ENCODE measurements at places on chromosomes 2 and 18. TPM values are rescaled to one million over a fixed set of nuclear protein-coding genes. Genes with fewer than 3 reads are reported as not detected.
A peak's percentile ranks its signal among the peaks of the same experiment; 100 is the strongest.

Gene PRR30
- not detected for total RNA-seq

Gene RNF152
- total RNA-seq: 25.5 TPM

Gene RSAD2
- total RNA-seq: 4.9 TPM

Gene SDC1
- 0.66 TPM for total RNA-seq

Gene ANKRD53
- total RNA-seq: 1.9 TPM

Gene HOXD3
- total RNA-seq: 9.8 TPM

Gene MDH1B
- 0.29 TPM for total RNA-seq

Gene HES6
- total RNA-seq: 5.2 TPM

Gene ACSL3
- total RNA-seq: 69.0 TPM

Gene LIPG
- total RNA-seq: 9.1 TPM

Gene MAP2
- total RNA-seq: 59.7 TPM

- peaks cover 3% of the 10 kb centered on the region for H3K27me3 ChIP-seq
- no peak overlapping the region for H3K4me3 ChIP-seq
- H3K27ac ChIP-seq: no peak overlapping the region
- H3K36me3 ChIP-seq: no peaks in the 10 kb centered on the region
These were observed 143.4 kb downstream of the CYRIA start for GRCh38 chr2:16522031-16522831.

- H3K4me1 ChIP-seq: no peaks in the 10 kb centered on the region
- no peak overlapping the region for H3K4me3 ChIP-seq
- no peaks in the 10 kb centered on the region for H3K36me3 ChIP-seq
- no peaks in the 10 kb centered on the region for H3K27me3 ChIP-seq
These were observed 110.0 kb downstream of the INSIG2 start for GRCh38 chr2:118198268-118198667.

GRCh38 chr2:172970660-172971059 is 105.0 kb upstream of the MAP3K20 start:
- no peaks in the 10 kb centered on the region for H3K27me3 ChIP-seq
- no peak overlapping the region for H3K4me3 ChIP-seq
- DNase-seq: no peak
- H3K4me1 ChIP-seq: no peaks in the 10 kb centered on the region
- no peak overlapping the region for H3K27ac ChIP-seq
- H3K36me3 ChIP-seq: no peaks in the 10 kb centered on the region

DNA sequence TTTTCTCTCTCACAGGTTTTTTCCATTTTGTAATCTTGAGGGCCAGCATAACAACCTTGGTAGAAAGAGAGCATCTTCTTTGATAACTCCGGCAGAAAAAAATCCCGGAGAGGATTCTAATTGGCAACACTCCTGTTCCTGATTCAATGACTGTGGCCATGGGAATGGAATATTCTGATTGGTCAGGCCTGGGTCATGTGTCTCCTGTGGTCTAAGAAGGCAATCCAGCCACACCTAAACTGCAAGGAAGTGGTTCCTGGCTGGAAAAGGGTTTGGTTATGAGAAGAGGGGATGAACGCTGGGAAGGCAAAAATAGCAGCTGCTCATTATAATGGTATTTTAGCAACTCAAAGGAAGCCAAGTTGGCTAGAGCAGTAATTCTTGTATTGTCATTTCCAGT is 24.8 kb upstream of the ZNF638 start:
- no peak overlapping the region for H3K27ac ChIP-seq
- no peaks in the 10 kb centered on the region for H3K4me1 ChIP-seq

GRCh38 chr2:165920748-165921147 is 32.8 kb downstream of the TTC21B start:
- no peak overlapping the region for H3K27ac ChIP-seq
- H3K36me3 ChIP-seq: peaks cover 2% of the 10 kb centered on the region
- no peak for DNase-seq
- H3K4me3 ChIP-seq: no peak overlapping the region
- H3K4me1 ChIP-seq: no peaks in the 10 kb centered on the region

- H3K4me1 ChIP-seq: no peaks in the 10 kb centered on the region
- H3K36me3 ChIP-seq: no peaks in the 10 kb centered on the region
- no peak overlapping the region for H3K4me3 ChIP-seq
- no peak overlapping the region for H3K27ac ChIP-seq
- no peak for DNase-seq
These were observed 98.2 kb downstream of the GAREM1 start for GRCh38 chr18:32372381-32373061.

DNA sequence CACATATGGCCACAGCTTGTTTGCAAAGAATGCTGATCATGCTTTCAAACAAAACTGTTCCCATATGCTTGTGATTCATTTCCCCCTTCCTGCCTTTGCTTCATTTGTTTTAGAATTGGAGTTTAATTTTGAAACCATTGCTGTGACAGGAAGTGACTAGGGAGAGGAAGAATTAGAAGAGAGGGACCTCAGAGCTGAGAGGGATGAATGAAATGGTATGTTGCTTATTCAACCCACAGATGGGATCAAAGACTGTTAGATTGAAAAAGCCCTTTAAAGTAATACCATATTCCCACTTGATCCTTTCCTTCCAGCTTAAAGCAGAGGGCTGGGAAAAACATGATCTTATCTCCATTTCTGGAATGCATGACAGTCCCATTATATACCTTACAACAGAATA is 106.2 kb upstream of the RNF152 start:
- no peak overlapping the region for H3K27ac ChIP-seq
- no peaks in the 10 kb centered on the region for H3K36me3 ChIP-seq
- H3K27me3 ChIP-seq: no peaks in the 10 kb centered on the region
- no peaks in the 10 kb centered on the region for H3K4me1 ChIP-seq

DNA sequence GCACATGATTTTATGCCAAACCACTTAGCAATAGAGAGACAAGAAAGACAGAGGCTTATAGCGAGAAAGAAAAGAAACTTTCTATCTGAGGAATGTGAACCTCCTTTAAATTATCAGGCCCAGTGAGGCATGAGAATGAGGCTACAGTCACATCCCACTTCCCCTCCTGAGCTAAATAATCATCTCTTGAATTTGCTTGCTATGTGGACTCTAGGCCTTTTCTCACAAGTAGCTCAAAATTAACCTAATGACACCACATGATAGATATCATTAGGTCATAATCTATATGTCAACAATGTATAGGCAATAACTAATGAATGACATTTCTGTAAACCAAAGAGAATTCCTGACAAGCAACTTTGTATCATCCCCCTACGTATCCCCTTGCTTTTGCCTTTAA is 301.5 kb upstream of the MGAT5 start:
- no peaks in the 10 kb centered on the region for H3K27me3 ChIP-seq
- H3K4me1 ChIP-seq: no peaks in the 10 kb centered on the region
- DNase-seq: no peak
- H3K36me3 ChIP-seq: no peaks in the 10 kb centered on the region
- no peak overlapping the region for H3K4me3 ChIP-seq

- H3K4me1 ChIP-seq: no peaks in the 10 kb centered on the region
- no peak overlapping the region for H3K4me3 ChIP-seq
- H3K27ac ChIP-seq: no peak overlapping the region
- no peak for DNase-seq
- H3K27me3 ChIP-seq: peaks cover 2% of the 10 kb centered on the region
These were observed 134.4 kb upstream of the TPO start for GRCh38 chr2:1278861-1279260.

GRCh38 chr2:232539298-232540231 is at the start of gene CHRNG:
CHRNG (plus strand) TSS chr2:232539692; CDS start chr2:232539748, 56 bp downstream.
- peak; percentile 72 for DNase-seq
- no peak within 1 kb of the TSS for H3K27ac ChIP-seq
- no peaks in the 10 kb centered on the region for H3K4me1 ChIP-seq
- no peaks in the 10 kb centered on the region for H3K27me3 ChIP-seq
- H3K36me3 ChIP-seq: no peaks in the 10 kb centered on the region

- DNase-seq: no peak
- H3K36me3 ChIP-seq: no peaks in the 10 kb centered on the region
- H3K4me3 ChIP-seq: no peak overlapping the region
- no peaks in the 10 kb centered on the region for H3K4me1 ChIP-seq
- H3K27me3 ChIP-seq: no peaks in the 10 kb centered on the region
These were observed 34.7 kb downstream of the TRABD2A start for GRCh38 chr2:84846041-84846663.

- no peak for DNase-seq
- H3K4me1 ChIP-seq: no peaks in the 10 kb centered on the region
- H3K27ac ChIP-seq: no peak overlapping the region
- H3K27me3 ChIP-seq: no peaks in the 10 kb centered on the region
- no peak overlapping the region for H3K4me3 ChIP-seq
- no peaks in the 10 kb centered on the region for H3K36me3 ChIP-seq
These were observed 4.7 kb downstream of the UGT1A1 start for GRCh38 chr2:233764761-233765160.

DNA sequence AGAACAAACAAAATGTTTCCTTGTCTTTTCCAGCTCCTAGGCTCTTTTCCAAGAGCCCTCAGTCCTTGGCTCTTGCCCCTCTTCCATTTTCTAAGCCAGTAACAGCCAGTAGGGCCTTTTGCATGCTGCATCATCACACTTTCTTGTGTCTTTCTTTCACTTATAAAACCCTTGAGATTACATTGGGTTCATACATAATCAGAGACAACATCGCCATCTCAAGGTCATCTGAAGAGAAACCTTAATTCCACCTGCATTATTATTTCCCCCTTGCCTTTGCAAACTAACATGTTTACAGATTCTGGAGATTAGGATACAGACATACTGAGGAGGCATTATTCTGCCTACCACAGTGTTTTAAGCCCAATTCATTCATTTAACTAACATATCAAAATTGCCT is 697.3 kb downstream of the TRIB2 start:
- no peaks in the 10 kb centered on the region for H3K4me1 ChIP-seq
- no peak overlapping the region for H3K4me3 ChIP-seq
- H3K27me3 ChIP-seq: no peaks in the 10 kb centered on the region
- H3K36me3 ChIP-seq: no peaks in the 10 kb centered on the region

DNA sequence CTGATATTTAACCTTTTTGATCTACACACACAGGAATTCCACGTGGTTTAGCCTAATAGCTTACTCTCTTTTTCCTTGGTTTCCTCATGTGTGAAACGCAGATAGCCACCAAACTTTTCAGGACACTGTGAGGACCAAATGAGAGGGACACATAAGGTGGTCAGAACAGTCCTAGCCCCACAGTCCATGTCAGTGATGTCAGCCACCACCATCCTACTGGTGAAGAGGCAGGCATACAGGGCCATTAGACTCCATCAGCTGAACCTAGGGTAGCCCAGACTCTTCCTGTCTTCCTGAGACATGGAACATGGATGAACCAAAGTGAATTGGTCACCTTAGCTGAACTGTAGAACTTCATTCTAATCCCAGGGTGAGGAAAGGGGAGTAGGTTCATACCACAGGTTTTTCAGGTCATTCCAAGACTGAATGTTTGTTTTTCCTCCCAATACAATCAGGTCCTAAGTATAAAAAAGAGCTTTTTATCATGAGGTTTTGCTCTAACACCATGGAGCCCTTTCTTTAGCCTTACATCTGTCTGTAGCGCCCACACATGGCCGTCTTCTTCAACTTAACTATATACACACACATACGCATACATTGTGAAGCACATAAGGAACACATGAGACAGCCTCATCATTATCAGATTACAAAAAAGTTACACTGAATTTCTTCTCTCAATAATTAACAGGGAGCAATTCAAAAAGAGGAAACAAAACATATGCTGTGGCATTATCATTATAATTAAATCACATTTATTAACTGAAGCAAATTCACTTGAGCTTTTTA is 18.5 kb upstream of the NFE2L2 start:
- no peak for DNase-seq
- H3K27ac ChIP-seq: no peak overlapping the region
- no peaks in the 10 kb centered on the region for H3K36me3 ChIP-seq
- H3K27me3 ChIP-seq: no peaks in the 10 kb centered on the region

DNA sequence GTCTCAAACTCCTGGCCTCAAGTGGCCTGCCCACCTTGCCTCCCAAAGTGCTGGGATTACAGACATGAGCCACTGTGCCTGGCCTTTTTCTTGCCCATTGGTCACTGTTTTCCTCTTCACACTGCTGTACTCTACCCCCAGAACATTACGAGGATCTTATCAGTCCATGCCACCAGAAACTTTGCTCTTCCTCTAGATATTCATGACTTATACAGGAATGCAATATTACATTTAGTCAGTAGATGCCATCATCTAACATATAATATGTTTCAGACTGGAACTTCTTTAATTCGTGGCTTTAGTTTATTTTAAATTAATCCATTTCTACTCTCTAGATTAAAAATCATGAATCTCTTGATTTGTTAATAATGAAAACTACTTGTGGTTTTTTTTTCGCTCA is 135.5 kb downstream of the COMMD1 start:
- H3K4me3 ChIP-seq: no peak overlapping the region
- H3K4me1 ChIP-seq: no peaks in the 10 kb centered on the region
- H3K27me3 ChIP-seq: no peaks in the 10 kb centered on the region
- H3K36me3 ChIP-seq: no peaks in the 10 kb centered on the region
- H3K27ac ChIP-seq: no peak overlapping the region

- no peak overlapping the region for H3K4me3 ChIP-seq
- no peaks in the 10 kb centered on the region for H3K4me1 ChIP-seq
- no peak for DNase-seq
- no peak overlapping the region for H3K27ac ChIP-seq
- H3K36me3 ChIP-seq: no peaks in the 10 kb centered on the region
- H3K27me3 ChIP-seq: no peaks in the 10 kb centered on the region
These were observed 144.8 kb downstream of the ARHGAP28 start for GRCh38 chr18:6874315-6874714.

DNA sequence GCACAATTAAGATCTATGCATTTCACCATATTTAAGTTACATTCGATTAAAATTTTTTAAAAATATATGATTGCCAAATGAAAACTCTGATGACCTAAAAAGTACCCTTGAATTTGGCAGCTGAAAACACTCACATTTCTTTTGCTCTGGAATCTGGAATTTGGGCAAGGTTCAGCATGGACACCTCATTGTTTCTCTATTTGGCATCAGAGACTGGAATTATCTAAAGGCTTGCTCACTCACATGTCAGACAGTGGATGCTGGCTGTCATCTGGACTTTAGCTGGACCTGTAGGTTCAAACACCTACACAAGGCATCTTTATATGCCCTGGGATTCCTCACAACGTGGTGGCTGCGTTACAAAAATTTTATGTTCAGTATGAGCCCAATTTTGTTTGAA is 16.1 kb downstream of the MBOAT2 start:
- no peaks in the 10 kb centered on the region for H3K36me3 ChIP-seq
- no peak overlapping the region for H3K27ac ChIP-seq
- no peak for DNase-seq
- H3K4me3 ChIP-seq: no peak overlapping the region

DNA sequence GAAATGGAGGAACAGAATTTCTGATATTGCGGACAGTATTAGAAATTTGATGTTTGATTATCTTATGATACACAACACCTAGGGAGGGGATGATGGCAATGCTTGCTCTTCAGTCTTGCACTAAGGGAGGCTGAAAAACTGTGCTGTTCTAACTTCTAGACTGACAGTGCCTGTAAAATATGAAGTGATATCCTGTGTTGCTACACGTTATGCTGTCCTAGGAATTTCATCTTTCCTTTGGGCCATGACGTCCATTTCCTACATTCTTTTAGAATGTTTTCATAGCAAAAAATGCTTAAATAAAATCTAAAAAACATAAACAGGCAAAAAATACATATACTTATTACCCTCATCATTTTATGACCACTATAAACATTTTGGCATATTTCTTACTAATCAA is 55.3 kb downstream of the OSBPL1A start:
- H3K4me1 ChIP-seq: no peaks in the 10 kb centered on the region
- no peak for DNase-seq
- H3K36me3 ChIP-seq: no peaks in the 10 kb centered on the region
- H3K27ac ChIP-seq: no peak overlapping the region
